Liver (tissue), 10 donors: ENCODE measurements at places on chromosomes 6 and 20. TPM values are rescaled to one million over a fixed set of nuclear protein-coding genes. Genes with fewer than 3 reads are reported as not detected.
A peak's percentile ranks its signal among the peaks of the same experiment; 100 is the strongest.

PDE7B gene
- total RNA-seq: 5.2 TPM

GRCh38 chr6:168968228-168968627 lies 285.4 kb downstream of the THBS2 start:
- no peaks in the 10 kb centered on the region for H3K4me1 ChIP-seq
- DNase-seq: no peak
- H3K27me3 ChIP-seq: no peaks in the 10 kb centered on the region
- no peak overlapping the region for H3K4me3 ChIP-seq
- no peaks in the 10 kb centered on the region for H3K36me3 ChIP-seq

- no peak overlapping the region for H3K27ac ChIP-seq
- H3K27me3 ChIP-seq: no peaks in the 10 kb centered on the region
- DNase-seq: no peak
Measured at GRCh38 chr6:129115471-129115870, 232.5 kb downstream of the LAMA2 start.

- no peak overlapping the region for H3K4me3 ChIP-seq
- peak overlapping the region; percentile 31 for H3K27ac ChIP-seq
- no peak for DNase-seq
Measured at GRCh38 chr6:11224252-11224965, 8.1 kb downstream of the NEDD9 start.

GRCh38 chr6:82607998-82608725 lies 244.5 kb downstream of the TPBG start:
- H3K27ac ChIP-seq: no peak overlapping the region
- H3K36me3 ChIP-seq: no peaks in the 10 kb centered on the region
- no peaks in the 10 kb centered on the region for H3K27me3 ChIP-seq
- no peak overlapping the region for H3K4me3 ChIP-seq
- no peaks in the 10 kb centered on the region for H3K4me1 ChIP-seq
- DNase-seq: no peak

- no peaks in the 10 kb centered on the region for H3K27me3 ChIP-seq
- peak overlapping the region; percentile 40 for H3K4me3 ChIP-seq
- peaks cover 4% of the 10 kb centered on the region for H3K4me1 ChIP-seq
- peak overlapping the region; percentile 80 for H3K27ac ChIP-seq
Measured at GRCh38 chr6:106702451-106703110, 73.2 kb downstream of the QRSL1 start.
